SK-N-MC (cell line): ENCODE measurements at places on chromosomes 3 and 15.

GRCh38 chr15:100923902-100924301 lies 4.7 kb downstream of the LRRK1 start:
- no peak for DNase-seq

GRCh38 chr3:56792193-56792592 lies 9.6 kb downstream of the ARHGEF3 start:
- no peak for DNase-seq

GRCh38 chr3:179882292-179882691 lies 154.4 kb downstream of the PEX5L start:
- DNase-seq: no peak

- DNase-seq: no peak
Observed at GRCh38 chr3:8982509-8982908, 19.2 kb upstream of the RAD18 start.

GRCh38 chr3:177567833-177568232 lies 370.6 kb upstream of the TBL1XR1 start:
- no peak for DNase-seq

DNA sequence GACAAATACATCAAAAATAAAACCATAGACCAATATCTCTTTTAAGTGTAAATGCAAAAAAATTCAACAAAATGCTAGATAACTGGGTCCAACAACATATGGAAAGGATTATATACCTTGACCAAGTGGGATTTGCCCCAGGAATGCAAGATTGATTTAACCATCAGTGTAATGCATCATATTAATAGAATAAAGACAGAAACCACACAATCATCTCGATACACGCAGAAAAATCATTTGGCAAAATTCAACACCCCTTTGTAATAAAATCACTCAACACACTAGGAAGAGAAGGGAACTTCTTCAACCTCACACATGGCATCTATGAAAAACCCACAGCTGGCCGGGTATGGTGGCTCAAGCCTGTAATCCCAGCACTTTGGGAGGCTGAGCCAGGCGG lies 19.5 kb downstream of the GREM1 start:
- DNase-seq: no peak

GRCh38 chr15:62109982-62110851 lies 43.4 kb downstream of the C2CD4A start:
- no peak for DNase-seq

- DNase-seq: no peak
Observed at GRCh38 chr3:53242155-53242554, 13.7 kb downstream of the TKT start.

DNA sequence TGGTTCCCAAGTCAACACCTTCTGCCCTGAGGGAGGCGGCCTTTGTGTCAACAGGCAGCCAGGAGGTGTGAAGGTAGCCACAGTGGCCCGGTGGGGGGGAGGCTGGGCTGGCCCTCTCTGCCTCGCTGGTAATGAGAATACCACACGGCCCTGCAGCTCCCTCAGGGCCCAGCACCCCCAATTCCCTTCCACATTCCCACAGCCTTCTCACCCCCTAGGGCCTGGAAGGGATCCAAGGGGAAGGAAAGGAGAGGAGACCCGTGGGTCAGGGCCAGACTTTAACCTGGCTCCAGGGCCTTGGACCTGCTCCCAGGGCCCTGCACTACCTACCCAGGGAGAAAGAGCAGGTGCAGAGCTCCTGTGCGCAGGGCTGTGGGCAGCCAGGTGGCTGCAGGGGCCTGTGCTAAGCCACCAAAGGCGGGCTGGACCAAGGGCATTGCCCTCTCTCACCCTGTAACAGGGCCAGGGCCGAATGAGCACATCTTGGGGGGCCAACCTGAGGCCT lies 8.7 kb upstream of the MESP2 start:
- no peak for DNase-seq
